Endothelial cell of umbilical vein (primary cell): ENCODE measurements at places on chromosomes 2 and 18.

DNA sequence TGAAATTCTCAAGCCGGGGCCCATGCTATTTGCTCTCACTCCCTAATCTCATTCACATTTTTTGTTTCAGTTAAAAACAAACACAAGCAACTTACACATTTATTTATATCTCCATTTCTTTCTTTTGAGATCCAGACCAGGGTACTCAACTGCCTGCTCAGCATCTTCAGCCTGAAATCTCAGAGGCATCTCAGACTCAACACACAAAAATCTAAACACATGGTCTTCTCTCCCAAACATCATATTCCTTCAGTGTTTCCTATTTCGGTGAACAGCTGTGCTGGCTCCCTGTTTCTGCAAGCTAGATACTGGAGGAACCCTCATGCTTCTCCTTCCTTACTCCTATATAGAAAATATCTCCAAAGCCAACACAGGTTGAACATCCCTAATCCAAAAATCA is 11.3 kb upstream of the RTTN start:
- no peak for DNase-seq

- no peak for DNase-seq
Measured at GRCh38 chr2:20676353-20677215, 9.6 kb downstream of the GDF7 start.

DNA sequence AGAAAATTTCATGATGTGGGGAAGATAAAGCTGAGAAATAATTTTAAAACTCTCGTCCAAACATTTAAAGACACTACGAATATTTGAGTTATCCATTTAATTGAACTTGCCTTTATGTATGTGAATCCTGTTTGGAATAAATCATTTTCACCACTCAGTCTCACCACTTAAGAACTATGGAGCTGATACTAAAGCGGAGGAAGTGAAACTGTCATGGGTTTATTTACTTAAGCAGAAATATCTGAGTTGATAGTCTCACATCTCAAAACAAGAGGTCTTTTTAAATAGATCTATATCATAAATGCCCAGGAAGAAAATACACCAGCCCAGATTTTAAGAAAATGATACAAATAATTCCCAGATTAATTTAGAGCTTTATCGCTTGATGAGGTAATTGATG is 532.4 kb downstream of the ZNF804A start:
- DNase-seq, result no peak

DNA sequence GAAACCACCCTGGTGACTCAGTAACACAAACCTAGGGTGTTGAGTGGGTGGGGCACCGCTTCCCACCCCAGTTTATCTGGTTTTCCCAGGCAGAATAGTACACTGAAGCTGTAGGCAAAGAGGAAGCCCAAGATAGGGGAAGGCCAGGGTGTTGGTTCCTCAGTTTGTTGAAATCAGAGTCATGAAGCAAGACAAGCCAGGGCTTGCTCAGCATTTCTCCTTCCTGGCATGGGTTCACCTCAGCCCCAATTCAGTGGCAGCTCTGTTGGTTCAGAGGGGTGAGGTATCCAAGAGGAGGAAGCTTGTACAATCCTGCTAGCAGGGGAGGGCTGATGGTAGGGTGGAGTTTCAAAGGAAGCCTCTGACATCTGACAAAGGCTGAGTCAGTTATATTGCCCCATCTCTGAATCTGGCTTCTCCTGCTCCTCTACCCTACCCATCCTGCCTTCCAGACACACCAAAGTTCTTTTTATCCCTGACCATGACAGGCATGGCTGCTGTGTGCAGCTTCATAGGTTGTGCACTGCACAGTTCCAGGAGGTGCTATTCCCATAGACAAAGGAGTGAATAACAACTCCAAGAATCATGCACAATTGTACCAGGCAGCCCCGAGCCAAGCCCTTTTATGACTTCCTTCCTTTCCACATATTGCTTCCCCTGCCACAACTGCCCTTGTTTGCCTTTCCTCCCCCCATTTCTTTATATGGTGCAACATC is 24.9 kb upstream of the RAB10 start:
- peak; percentile 64 for DNase-seq

DNA sequence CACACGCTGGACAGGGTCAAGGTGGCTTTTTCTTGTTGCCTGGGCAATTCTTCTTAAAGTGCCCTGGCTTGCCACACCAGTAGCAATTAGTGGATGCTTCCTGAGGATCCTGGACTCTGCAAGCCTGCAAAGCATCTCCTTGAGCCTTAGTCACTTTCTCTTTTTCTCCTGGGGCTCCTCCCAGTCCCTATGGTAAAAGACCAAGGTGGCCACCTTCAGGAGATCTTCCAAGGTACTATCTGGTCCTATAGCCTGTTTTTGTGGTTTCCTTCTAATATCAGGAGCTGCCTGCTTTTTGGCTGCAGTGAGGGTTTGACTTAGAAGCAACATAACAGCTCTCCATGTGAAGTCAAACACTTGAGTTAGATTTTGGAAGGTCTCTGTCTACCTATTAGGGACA is 33.3 kb upstream of the GMCL1 start:
- DNase-seq, result no peak

GRCh38 chr2:118510807-118511206 is 336.6 kb downstream of the EN1 start:
- no peak for DNase-seq

- no peak for DNase-seq
Measured at GRCh38 chr18:74590671-74591070, 7.0 kb upstream of the ZNF407 start.

- DNase-seq, result peak; percentile 60
Measured at GRCh38 chr2:120867290-120868241, 131.9 kb downstream of the GLI2 start.

GRCh38 chr2:60297296-60298005 is 256.0 kb downstream of the BCL11A start:
- DNase-seq, result no peak

DNA sequence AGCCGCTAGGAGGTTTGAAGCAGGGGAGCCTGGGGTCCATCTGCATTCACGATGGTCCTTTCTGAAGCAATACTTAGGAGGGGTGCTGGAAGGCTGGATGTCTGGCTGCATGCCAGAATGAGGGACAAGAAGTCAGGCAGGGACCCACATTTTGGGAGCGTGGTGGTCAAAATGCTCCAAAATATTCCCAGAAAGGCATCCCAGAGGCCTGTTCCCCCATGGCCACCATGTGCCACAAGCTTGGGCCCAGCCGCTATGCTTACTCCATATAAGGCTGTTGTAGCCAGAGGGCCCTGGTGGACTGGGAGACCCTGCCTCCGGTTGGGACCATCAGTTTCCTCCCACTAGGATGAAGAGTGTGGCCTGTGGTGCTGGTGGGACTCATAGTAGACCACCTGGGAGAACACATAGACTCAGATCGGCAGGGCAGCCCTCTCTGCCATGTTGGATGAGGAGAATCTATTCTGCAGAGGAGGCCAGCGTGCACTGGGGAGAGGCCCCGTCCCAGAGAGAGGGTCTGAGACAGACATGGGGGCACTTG is 3.6 kb upstream of the PROM2 start:
- DNase-seq, result no peak

DNA sequence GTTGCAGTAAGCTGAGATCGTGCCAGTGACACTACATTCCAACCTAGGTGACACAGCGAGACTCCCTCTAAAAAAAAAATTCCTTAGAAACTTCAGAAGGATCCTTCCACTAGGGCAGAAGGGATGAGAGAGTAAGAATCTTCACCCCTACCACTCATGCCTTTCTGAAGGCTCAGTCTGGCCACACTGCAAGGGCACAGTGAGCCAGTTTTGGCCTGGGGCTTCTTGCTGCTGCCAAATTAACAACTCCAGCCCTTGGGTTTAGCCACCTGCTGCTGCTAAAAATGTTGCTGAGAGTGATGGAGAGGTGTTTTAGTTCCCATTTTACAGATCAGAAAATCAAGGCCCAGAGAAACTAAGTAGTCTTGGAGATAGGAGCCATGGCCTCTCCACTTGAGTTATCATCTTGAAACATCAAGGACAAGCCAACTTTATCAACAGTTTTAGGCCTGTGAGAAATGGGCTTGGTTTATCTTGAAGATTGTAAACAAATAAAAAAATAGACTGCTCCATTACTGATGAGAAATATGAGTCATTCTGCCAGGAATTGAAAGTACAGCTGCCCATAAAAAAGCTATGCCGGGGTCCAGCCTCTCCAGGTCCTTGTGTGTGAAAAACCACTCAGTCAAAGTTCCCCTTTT is 31.9 kb upstream of the CASP8 start:
- peak; percentile 61 for DNase-seq

- no peak for DNase-seq
Measured at GRCh38 chr2:96161898-96162297, 16.7 kb upstream of the DUSP2 start.

- no peak for DNase-seq
Measured at GRCh38 chr2:109721626-109722025, 72.5 kb upstream of the RGPD5 start.

- no peak for DNase-seq
Measured at GRCh38 chr2:118854507-118855345, 7.3 kb upstream of the EN1 start.

DNA sequence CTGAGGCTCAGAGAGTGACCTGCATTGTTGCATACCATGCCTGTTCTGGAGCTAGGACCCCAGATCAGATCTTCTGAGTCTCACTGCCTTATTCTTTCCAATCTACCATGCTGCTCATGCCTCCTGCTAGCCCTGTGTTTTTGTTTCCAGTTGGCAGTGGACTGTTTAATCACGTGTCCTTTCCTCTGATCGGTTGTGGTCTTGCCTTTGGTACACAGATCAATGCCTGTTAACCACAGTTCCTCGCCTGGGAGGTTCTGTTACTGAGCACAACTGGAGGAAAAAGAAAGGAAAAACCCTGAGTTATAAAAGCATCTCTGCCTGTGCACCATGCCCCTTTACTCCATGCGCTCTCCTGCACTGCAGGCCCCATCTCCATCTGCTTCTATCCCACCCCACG is 329.1 kb downstream of the SETBP1 start:
- DNase-seq, result no peak

DNA sequence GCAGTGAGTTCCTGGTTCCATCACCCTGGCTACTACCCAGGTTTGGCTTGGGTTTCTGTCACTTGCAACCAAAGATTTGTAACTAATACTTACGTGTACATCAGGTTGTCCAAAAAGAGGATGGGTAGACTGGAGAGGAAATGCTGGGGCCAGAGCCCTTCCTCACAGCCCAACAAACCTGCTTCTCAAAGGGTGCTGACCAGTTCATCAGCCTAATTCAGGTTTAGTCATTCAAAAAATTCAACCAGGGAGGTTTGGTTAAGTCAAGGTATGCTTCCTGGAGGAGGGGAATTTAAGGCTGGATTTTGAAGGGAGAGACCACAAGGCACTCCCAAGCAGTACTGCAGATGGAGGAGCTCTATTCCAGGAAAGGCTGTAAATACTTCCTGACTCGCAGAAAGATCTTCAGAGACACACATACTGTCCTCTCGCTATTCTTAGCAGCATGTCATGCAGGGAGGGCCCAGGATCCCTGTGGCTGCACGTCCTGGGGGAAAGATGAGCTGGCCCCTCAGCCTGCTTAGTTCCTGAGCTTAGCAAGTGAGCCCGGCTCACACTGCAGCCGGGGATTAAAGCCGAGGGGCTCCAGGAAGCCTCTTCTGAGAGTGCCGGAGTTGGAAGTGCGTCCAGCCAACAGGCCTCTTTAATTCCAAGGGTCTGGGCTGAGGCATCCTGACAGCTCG is 40.0 kb upstream of the BIN1 start:
- no peak for DNase-seq

GRCh38 chr2:36659872-36660312 is 36.6 kb upstream of the VIT start:
- peak; percentile 26 for DNase-seq

GRCh38 chr2:171409436-171409971 is 24.3 kb downstream of the METTL8 start:
- DNase-seq, result peak; percentile 19

GRCh38 chr2:85823951-85824350 is 64.8 kb downstream of the ST3GAL5 start:
- no peak for DNase-seq

- no peak for DNase-seq
Measured at GRCh38 chr2:213491376-213491775, 207.1 kb downstream of the SPAG16 start.

DNA sequence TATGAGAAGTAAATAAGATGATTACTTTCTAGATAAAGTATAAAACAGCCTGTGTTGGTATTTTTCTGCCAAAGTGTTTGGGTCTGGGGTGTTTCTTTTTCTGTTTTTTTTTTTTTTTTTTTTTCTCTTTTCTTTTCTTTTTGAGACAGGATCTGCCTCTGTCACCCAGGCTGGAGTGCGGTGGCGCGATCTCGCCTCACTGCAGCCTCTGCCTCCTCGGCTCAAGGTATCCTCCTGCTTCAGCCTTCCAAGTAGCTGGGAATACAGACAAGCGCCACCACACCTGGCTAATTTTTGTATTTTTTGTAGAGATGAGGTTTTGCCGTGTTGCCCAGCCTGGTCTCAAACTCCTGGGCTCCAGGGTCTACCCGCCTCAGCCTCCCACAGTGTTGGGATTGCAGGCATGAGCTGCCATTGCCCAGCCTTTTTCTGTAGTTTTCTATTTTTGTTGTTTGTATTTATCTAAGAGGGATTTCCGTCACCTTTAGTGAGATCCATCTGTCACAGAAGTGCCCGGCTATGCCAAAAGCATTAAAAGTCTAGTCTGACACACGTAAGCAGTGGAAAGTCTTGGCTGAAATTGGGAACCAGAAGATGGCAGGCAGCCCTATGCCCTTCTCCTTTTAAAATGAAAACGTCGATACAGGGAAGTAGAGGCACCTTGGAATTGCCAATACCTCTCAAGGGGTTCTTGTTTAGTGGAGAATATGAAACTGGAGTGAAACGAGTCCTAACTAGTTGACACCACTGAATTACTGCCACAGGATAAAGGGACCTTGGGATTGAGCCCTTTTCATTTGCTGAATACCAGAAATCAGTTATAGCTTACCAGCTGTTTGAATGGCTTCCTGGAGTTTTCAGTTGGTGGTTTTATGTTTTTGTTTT is 14.0 kb downstream of the UGP2 start:
- DNase-seq, result no peak
